ENCODE measurements at places on chromosomes 12 and 14.

DNA sequence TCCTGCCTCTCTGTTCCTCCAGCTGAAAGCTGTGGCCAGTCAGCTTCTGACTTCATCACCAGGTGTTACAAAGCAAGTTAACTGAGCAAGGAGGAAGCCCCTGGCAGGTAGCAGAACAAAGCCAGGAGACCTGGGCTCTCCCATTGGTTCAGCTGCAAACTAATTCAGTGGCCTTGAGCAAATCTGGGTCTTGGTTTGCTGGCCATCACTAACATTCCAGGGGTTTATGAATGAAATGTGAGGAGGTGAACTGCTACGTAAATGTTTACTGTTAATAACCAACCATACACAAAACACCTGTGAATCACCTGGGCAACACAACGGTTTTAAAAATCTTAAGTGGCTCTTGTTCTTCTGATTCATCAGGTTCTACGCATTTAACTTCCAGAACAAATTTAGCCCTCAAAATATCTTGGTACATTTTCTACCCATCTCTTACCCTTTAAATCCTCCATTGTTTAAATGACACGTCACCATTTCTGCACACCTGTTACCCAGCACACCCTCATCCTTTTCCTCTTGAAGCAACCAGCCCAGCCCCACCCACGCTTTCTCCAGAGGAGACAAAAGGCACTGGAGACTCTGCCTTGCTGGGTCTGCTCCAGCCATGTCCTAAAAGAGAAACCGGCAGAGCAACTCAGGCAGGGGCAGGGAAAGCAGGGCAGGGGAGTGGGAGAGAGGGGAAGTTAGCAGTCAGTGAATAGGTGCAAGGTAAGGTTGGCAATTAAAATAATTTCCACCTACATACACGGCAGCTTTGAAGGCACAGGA is 49.3 kb upstream of the TSPAN11 start:
- peak; percentile 63 for DNase-seq

GRCh38 chr12:27988594-27989233 is 16.2 kb upstream of the PTHLH start:
- DNase-seq, result no peak

DNA sequence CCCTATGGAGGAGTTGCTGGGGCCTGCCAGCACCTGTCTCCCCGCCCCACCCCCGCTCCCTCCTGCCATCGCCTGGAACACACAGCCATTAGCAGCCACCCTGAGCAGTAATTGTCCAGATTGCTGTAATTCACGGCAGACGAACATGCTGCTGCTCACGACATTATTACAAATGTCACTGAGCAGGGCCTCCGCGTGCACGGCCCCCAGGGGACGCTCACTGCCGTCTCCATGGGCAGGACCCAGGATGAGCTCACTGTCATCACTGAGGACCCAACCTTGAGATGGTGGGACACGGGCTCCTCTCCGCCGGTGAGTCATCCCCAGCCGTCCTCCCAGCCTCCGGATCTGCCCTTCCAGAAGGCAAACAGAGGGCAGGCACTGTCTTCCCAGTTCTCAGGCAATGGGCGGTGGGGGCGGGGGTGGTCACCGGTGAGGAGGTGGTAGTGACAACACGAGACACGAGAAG is 100.4 kb downstream of the RFLNA start:
- DNase-seq, result no peak

DNA sequence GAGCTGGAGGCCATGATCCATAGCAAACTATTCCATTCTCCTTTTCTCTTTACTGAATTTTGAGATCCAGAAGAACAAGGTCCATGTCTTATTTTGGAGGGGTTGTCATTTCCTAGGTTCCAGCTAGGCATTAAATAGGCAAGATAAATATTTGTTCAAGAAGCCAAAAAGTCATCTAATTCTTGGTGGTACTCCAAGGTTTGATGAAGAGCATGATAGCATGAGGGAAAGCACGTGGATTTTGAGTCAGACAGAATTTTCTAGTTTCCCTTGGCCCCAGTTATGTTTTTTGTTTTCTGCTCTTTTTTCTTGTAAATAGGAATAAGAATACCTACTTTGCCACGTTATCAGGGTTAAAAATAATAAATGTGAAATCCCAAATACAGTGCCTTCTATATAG is 25.5 kb upstream of the FRMD6 start:
- DNase-seq, result no peak

GRCh38 chr12:113315358-113315757 is 19.6 kb downstream of the SLC8B1 start:
- DNase-seq, result no peak

DNA sequence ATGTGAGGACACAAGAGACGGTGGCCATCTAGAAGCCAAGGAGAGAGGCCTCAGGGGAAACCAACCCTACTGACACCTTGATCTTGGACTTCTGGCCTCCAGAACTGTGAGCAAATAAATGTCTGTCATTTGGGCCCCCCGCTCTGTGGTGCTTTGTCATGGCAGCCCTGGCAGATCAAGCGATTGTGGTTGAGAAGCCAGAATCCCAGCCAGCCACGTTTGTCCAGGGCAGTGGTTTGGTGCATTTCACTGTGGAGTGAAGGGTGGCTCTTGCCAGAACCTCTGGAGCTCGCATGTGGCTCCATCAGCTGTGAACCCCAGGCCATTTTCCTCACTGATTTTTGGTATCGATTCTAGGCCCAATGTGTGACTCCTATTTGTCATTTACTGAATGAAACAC is 404.9 kb downstream of the BCL11B start:
- DNase-seq, result no peak

GRCh38 chr12:4143896-4144295 is 129.7 kb upstream of the CCND2 start:
- no peak for DNase-seq

DNA sequence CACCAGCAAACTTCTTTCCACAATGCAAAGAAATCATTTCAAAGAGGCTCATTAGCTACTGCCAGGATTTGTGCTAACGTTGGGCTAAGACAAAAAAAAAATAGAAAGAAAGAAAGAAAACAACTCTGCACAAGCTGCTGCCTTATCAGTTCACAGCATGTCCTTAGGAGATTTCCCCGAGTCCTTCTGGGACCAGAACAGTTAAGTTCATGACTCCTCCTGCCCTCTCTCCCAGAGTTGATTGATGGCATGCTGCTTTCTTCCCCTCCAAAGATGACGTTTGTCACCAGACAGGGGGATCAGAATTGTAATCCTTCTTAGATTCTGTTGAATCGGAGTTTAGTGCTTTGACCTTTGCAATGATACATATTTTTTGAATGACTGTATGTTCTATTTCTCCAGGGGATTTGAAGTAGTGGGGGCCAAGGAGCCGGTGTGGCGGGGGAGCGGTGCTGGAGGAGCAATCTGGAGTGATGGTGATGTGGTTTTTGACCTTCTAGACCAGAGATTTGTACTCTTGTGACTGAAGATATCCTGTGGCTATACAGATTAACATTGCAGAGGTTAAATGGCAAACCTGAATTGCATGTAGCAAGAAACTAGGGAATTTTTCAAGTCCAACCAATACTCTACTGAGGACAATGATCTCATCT is 409.2 kb upstream of the TMPO start:
- DNase-seq, result no peak

DNA sequence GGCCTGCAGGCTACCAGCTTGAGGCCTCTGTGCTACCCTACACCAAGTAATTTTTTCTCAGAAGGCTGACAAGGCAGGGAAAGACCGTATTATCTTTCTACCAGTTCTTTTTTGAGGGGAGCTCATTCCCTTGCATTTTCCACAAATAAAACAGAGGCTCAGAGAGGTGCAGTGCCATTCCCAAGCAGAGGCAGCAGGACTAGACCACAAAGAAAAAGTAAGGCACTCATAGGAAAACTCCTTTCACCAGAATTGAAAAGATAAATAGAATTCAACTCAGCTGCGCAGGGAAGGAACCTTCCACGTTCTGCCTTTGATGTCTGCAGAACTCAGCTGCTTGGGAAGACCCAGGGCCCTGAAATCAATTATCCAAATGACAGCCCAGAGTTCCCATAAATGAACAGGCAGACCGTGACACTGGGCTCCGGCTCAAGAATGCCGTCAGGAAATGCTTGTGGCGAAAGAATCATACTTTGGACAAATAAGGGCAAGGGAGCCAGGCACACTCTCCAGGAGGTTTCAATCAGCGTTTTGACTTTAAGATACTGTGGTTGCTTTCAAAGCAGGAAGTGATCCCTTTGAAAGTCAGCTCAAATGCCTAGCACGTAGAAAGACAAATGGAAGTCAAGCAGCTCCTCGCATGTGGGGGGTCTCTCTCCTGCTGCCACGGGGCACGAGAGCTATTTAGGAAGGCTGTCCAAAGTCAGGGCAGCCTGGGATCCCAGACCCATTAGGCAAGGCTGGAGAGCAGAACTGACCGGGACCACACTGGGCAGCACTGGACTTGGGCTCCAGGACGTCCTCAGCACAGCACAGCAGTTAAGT is 14.0 kb downstream of the KCTD10 start:
- DNase-seq, result no peak

DNA sequence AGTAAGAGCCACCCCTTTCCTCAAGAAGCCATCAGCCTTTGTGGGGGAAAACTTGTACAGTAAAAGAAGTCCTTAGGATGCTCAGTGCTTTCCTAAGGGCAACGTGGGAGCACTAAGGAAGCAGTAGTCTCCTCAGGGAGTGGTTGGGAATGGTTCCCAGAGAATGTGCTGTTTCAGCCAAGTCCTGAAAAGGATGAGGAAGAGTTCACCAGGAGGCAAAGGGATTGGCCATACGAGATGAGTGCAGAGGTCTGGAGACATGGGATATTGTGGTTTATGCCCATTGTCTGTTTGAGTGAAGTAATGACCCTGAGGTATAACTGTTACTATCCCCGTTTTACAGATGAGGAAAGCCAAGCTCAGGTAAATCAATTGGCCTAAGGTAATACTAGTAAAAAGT is 86.0 kb upstream of the ATF1 start:
- DNase-seq, result no peak

DNA sequence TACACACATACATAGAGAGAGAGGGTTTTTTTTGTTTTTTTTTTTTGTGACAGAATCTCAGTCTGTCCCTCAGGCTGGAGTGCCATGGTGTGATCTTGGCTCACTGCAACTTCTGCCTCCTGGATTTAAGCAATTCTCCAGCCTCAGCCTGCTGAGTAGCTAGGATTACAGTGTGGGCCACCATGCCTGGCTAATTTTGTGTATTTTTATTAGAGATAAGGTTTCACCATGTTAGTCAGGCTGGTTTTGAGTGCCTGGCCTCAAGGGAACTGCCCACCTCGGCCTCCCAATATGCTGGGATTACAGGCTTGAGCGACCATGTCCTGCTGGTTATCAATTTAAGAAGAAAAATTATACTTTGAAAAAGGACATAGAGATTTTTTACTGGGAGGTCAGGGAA is 710.6 kb downstream of the SLC6A15 start:
- DNase-seq, result no peak

DNA sequence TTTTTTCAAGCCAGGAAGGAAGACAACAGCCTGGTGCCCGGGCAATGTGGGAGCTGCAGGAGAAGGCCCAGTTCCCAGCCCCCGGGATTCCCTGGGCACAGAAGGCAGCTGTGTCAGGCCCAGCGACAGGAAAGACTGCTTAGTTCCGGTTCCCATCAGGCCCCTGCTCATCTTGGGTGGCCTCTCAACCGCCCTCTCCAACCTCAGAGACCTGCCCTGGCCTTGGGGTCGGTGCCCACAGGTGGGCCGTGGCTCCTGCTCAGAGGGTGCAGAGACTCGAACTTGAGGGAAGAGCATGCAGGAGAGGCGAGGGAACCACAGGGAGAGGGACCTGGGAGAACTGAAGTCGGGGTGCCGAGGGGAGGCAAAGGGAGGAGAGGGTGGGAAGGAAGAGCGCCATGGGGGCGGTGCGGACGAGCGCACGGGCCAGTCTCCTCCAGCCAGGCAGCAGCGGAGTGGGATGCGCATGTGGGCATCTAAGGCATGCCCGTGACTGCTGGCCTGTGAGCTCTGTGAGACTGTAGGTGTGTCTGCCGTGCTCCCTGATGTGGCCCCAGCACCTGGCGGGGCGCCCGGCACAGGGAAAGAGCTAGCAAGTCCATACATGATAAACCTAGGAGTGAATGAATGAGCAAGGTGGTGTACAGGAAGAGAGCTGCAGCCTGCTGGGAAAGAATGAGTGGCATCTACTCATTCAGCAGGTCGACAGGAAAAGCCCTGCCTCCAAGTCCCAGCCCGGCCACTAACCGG is 42.7 kb downstream of the SSH1 start:
- no peak for DNase-seq

GRCh38 chr14:104557086-104557485 is 22.5 kb upstream of the C14orf180 start:
- DNase-seq, result no peak

DNA sequence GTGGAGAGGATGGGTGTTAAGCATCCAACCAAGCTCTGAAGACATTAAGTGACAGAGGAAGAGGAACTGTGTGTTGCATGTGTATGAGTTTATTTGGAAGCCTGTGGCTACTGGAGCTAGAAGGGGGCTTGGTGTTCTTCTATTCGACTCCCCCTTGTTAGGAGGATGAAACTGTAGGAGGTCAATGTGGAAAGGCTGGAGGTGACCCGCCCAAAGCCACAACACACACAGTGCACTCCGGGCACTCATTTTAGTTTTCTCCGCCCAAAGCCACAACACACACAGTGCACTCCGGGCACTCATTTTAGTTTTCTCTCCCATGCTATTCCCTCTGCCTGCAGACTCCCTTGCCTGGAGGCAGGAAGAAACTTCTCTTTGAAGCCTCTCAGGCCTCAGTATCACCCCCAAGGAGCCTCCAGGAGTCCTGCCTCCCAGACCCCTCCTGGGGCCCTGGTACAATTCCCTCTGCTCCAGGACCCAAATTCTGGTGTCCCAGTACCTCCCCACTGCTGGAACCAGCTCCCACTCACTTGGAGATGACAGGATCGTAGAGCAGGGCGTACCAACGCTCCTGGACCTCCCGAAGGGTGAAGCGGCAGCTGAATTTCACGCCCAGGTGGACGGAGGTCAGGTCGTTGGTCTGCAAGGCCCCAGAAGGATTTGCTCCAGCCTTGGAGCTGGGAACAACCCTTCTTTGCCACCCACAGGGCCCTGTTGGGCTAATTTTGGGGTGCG is 3.8 kb downstream of the MCRS1 start:
- DNase-seq, result no peak

- DNase-seq, result no peak
Observed at GRCh38 chr14:85483037-85483436, 46.9 kb upstream of the FLRT2 start.

GRCh38 chr14:38137005-38137404 is 70.7 kb upstream of the SSTR1 start:
- DNase-seq, result no peak

- DNase-seq, result no peak
Observed at GRCh38 chr12:48183876-48184548, 568 bp downstream of the CCDC184 start.

GRCh38 chr14:53884601-53885000 is 72.0 kb downstream of the BMP4 start:
- DNase-seq, result no peak

GRCh38 chr12:20125276-20125798 is 243.0 kb upstream of the PDE3A start:
- no peak for DNase-seq

Measured in NCI-H748 treated with DMSO at 0.1 percent for 48 hours (cell line).